ENCODE measurements at places on chromosomes 7 and 10.

DNA sequence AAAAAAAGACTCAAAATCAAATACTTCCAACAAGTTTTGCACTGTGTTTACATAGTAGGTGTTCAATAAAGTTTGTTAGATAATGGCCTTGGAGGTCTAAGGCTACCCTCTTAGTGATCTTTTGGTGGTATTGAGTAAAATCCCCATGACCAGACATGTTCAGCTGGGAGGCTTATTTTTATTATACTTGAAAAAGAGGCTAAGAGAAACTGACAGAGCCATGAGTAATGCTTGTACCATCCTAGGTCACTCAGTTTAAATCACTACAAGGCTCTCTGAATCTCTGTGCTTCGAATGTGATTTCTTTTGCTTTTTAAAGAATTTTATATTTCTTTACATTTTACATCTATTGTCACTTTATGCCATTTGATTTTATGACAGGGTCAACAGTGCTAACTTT, 90.5 kb downstream of the TWIST1 start:
- no peak for DNase-seq

GRCh38 chr7:8638076-8638475, 204.7 kb downstream of the NXPH1 start:
- no peak for DNase-seq

GRCh38 chr10:87862679-87863052, 667 bp downstream of the KLLN start:
- no peak for DNase-seq

DNA sequence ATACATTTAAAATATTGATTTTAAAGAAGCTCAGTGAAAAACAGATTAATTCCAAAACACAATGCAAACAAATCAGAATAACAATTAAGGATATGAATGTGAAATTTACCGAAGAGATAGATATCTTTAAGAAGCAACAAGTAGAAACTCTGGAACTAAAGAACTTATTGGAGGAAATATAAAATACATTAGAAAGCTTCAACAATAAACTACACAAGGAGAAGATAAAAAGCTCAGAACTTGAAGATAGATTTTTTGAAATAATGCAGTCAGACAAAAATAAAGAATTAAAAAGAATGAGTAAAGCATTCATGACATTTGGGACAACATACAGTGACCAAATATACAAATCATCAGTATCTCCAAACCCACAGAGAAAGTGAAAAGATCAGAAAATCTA, 43.2 kb downstream of the HIBADH start:
- DNase-seq = no peak

- DNase-seq = peak; percentile 91
Measured at GRCh38 chr10:59175538-59176240, 754 bp upstream of the PHYHIPL start.

DNA sequence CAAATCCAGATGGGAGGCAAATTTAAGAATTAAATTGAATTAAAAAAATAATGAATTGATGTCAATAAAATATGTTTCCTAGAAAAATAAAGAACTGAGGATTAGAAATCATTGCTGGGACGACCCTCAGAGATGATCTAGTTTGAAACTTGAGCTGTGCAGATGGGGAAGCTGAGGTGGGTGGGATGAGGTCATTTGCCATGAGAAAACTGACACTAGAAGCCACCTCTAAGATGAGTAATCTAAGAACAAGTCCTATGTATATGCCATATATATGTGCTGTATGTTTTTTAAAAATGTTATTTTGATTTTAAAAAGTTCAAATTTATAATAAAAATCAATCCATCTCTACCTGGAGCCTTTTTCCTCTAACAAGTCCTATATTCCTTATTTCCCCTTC, 135.7 kb downstream of the RSU1 start:
- no peak for DNase-seq

DNA sequence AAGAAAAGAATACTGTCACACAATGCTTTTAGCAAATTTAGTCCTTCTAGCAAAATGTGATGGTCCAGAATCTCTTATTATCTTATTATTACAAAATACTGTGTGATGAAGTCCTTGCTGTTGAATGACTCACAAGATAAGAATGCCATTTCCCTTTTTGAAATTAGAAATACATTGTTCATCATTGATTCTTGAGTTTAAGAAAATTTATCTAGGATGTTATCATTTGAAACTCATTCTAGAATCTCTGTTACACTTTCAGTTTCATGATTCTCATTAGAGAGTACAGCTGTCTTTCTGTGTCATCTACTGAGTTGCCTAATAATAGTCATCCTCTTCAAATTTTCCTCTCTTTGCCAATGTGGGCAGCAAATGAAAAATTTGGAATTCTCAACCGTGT, 9.6 kb downstream of the ZKSCAN5 start:
- no peak for DNase-seq

- no peak for DNase-seq
Measured at GRCh38 chr7:10939237-10939910, 34.3 kb upstream of the PHF14 start.

DNA sequence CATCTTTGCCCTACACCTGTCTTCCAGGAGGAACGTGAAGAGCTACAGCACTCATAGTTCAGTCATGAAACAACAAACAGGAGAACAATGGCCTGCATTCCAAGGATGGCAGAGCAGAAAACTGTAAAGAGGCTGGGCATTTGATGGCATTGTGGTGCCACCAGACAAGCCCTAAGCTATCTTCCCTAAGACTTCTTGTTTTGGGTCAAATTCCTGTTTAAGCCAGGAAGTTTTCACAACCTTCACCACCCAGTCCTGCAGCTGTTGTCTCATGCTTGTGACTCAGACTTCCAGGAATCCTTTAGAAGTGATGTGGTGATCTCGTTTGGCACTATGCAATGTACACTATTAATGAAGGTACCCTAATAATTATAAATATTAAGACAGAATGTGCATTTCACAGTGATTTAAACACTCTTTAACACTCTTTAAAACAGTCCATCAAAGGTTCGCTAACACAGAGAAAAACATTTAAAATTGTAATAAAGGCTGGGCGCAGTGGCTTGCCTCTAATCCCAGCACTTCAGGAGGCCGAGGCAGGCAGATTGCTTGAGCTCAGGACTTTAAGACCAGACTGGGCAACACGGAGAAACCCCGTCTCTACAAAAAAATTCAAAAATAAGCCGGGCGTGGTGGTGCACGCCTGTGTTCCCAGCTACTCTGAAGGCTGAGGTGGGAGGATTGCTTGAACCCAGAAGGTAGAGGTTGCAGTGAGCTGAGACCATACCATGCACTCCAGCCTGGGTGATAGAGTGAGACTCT, 2.7 kb upstream of the HERPUD2 start:
- no peak for DNase-seq

- DNase-seq = no peak
Measured at GRCh38 chr10:69446650-69447151, 4.6 kb upstream of the TSPAN15 start.

- no peak for DNase-seq
Measured at GRCh38 chr7:26417911-26418413, 126.3 kb downstream of the SNX10 start.

DNA sequence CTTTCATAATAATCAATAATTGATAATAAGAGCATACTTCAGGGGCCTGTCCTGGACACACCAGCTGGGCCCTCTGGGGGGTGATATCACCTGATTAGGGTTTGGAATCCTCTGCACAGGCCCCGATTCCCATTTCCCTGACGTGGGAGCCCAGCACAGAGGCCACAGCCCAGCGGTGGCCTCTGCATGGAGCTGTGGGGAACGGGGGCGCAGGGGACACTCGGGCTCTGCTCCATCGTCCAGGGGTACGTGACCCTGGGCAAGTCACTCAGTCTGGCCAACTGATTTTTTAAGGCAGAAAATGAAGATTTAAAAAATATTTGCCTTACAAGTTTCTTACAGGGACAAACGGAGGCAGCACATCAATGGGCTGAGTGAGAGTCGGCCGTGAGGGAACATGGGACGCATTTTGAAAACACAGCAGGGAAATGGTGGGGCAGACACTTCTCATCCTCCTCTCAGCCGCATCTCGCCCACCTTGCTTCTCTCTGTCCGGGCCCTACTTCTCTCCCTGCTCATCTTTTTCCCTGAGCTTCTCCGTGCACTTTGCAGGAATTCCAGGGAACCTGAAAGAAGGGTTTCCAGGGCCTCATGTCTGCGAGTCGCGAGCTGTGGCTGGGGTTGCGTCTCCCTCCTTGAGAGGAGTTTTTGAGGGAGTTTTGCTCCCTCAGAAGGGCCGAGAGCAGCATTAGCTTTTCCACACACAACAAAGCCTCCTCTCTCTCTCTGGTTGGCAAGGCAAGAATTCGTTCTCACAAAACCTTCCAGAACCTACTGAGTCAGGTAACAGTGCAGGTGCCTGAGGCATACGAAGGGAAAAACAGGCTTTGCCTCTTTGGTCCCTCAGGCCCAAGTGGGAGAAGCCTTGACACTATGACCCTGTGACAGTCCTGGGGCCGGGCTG, 312.0 kb downstream of the WDR37 start:
- no peak for DNase-seq

DNA sequence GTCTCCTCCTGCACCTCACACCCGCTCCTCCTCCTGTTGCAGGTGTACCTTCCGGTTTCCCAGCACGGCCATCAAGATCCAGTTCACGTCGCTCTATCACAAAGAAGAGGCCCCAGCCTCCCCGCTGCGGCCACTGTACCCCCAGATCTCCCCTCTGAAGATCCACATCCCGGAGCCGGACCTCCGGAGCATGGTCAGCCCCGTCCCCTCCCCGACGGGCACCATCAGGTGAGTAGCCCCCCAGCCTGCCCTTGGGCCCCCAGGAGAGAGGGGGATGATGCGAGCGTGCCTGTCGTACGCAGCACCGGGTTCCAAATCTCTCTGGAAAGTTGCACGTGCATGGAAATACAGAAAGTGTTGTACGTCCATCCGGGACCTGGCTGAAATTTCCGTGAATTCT, 34.6 kb upstream of the AP5Z1 start:
- no peak for DNase-seq

DNA sequence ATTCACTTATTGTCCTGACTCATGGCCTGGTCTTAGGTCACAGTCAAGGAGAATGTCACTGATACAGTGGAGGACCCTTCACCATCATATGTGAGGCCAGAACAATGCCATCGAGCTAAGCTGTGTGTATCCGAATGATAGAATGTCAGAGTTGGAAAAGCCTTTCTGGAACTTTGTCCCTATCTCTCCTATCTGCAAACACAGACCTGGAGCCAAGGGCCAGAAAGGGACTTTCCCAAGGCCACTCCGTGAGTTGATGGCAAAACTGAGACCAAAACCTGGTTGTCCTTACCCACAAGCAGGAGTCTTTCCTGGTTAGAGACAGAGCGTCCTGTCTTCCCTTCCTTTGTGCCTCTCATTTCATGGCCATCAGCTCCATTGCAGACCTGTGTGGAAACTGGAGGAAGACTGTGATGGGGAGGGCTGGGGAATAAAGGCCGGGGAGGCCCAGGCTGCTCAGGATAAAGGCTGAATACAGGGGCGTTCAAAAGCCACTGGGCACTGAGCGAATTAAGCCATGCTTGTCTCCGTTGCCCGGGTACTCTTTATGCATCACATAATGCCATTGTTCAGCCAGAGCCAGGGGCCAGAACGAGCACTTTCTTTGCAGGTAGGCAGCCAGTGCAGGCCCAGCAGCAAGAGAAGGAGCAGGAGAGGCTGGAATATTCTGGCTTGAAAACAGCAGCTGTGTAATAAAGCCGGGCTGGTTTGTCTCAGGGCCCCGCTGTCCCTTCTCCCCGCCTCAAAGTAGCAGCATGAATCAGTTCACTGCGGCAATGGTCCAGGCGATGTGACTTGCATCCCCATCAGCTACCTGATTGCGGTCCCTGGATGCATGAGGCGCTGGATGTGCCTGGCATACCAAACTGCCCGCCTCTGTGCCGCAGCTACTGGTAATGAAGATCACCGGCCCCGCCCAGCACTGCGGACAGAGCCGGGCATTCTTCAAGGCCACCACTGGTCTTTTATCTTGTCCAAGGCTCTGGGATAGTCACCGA, 143.0 kb downstream of the RPS24 start:
- DNase-seq = peak; percentile 87

DNA sequence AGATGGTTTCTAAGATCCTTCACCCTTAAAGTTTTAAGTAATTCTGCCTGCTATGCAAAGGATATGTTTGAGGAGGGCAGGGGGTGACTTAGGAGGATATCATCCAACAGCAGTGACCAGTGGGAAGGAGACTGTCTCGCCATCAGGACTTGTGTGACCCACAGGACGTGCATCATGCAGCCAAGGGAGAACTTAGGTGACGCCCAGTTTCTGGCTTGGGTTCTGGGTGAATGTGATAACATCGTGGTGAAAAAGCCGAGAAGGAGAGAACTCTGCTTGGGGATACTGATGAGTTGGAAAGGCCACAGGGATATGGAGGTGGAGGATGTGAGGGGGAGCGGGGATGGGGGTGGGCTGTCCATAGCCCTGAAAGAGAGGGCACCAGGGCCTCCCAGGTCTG, 3.8 kb downstream of the WIPI2 start:
- no peak for DNase-seq

- no peak for DNase-seq
Measured at GRCh38 chr10:27388761-27389399, 115.2 kb upstream of the RAB18 start.

DNA sequence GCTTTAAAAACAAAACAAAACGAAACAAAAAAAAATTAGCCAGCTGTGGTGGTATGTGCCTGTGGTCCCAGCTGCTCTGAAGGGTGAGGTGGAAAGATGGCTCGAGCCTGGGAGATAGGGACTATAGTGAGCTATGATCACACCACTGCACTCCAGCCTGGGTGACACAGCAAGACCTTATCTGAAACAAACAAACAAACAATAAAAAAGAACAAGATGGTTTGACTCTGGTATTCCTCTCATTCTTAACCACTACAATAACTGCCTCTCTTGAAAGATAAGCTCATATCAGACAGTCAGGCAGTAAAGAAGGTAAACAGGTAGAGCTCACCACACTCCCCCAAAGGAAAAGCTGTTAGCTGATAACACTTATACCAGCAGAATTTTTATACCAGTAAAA, 14.1 kb upstream of the DUSP5 start:
- DNase-seq = no peak

DNA sequence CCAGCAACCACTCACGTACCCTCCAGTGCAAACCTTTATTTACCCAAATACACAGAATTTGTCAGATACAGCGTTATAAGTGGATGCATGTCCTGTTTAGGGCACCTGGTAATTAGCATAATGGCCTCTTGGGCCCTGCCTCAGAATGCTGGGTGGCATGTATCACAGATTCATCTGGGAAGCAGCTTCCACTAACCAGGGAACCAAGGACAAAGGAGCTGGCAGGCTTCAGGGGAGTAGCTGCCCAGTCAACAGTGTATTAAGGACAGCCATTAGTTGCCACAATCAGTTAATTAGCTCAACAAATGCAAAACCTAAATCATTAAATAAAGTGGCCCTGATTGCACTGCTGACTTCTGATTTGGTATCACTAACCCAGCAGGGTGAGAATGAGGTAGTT, 105.7 kb downstream of the RAPGEF5 start:
- no peak for DNase-seq

GRCh38 chr7:90846192-90846591, 250.1 kb downstream of the CDK14 start:
- no peak for DNase-seq

GRCh38 chr7:91054374-91054773, 209.9 kb upstream of the FZD1 start:
- DNase-seq = no peak

All from posterior cingulate gyrus (tissue), 11 donors.